ENCODE measurements at places on chromosomes 1 and 21. TPM values are rescaled to one million over a fixed set of nuclear protein-coding genes. Genes with fewer than 3 reads are reported as not detected.

DNA sequence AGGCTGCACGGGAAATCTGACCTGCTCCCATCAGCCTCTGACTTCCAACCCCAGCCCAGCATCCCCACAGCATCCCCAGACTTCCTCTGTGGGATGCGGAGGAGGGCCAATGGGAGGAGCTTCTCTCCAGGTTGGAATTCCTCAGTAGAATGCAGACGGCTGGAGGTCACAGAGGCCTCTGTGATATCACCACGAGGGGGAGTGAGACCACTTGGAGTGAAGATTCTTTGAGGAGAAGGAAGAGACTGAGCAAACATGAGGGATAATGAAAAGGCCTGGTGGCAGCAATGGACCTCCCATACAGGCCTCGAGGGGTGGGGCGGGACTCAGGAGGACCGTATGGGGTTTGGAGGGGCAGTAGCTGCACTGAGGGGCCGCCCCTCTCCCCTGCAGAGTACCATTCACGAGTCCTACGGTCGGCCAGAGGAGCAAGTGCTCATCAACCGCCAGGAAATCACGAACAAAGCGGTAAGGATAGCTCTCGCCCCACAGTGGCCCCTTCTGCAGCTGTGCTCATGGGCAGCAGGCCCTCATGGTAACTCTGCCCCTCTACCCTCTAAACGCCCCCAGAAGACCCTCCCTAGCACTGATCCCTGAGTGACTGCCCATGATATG is at the start of gene CATSPER4:
CATSPER4 (plus strand) TSS at position 230 of the 615 bp plus-strand sequence; CDS start at position 256, 26 bp downstream.
- no peak within 1 kb of the TSS for H3K4me3 ChIP-seq
- H3K27me3 ChIP-seq: no peaks in the 10 kb centered on the region
- no peak within 1 kb of the TSS for H3K27ac ChIP-seq
- DNase-seq: no peak

GRCh38 chr1:93623875-93624274 is 57.8 kb downstream of the BCAR3 start:
- no peaks in the 10 kb centered on the region for H3K36me3 ChIP-seq
- peaks cover 8% of the 10 kb centered on the region for H3K4me1 ChIP-seq
- H3K27me3 ChIP-seq: no peaks in the 10 kb centered on the region
- H3K27ac ChIP-seq: no peak overlapping the region
- H3K4me3 ChIP-seq: no peak overlapping the region
- no peak for DNase-seq

DNA sequence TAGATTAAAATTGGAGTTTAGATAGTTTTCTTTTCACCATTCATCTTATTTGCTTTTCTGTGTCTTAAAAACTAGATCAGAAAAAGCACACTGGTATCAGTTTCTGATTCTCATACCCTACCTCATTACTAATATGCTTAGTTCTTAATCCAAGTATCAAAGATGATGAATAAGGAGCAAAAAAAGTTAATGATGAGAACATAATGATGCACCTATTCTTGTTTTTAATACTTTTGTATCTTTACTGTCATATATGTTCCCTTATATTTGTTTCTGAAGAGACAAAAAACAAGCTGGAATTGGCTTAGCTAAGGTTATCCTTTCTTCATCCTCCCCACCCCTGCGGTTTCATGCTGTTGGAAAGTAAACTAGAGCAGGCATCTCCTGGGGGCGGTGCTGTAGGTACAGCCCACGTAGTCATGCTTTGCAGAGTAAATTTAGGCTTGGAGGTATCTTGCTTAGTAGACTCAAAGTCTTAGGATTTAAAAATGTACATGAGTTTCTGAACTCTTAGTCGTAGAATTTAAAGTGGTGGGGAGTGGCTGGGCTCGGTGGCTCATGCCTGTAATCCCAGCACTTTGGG is 16.4 kb downstream of the CNIH4 start:
- peaks cover 76% of the 10 kb centered on the region for H3K36me3 ChIP-seq
- H3K4me1 ChIP-seq: no peaks in the 10 kb centered on the region
- DNase-seq: no peak
- no peak overlapping the region for H3K27ac ChIP-seq

DNA sequence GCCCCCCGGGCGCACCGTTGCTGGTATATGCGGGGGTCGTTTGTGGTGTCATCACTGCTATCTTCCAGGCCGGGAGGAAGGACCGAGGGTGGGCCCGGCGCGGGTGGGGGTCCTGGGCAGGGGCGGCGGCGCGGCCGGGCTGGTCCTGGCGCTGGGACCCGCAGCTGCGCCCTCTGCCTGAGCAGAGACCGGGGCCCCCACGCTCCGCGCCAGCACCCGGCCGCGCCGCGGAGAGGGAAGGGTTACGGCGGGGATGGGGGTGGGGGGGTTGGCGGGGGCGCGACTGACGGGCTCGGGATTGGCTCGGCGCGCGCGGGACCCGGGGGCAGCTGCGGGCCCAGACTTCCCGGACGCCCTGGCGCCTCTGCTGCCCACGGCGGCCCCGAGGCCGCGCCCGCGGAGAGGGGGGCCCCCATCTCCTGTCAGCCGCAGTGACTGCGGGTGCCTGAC is 13.8 kb upstream of the SAMD11 start:
- no peak overlapping the region for H3K27ac ChIP-seq
- no peaks in the 10 kb centered on the region for H3K27me3 ChIP-seq
- no peak for DNase-seq
- H3K4me3 ChIP-seq: peak overlapping the region; percentile 25
- peaks cover 9% of the 10 kb centered on the region for H3K4me1 ChIP-seq

- H3K4me1 ChIP-seq: no peaks in the 10 kb centered on the region
- H3K27me3 ChIP-seq: no peaks in the 10 kb centered on the region
- no peaks in the 10 kb centered on the region for H3K36me3 ChIP-seq
- no peak overlapping the region for H3K4me3 ChIP-seq
- DNase-seq: no peak
- no peak overlapping the region for H3K27ac ChIP-seq
Measured at GRCh38 chr1:68409426-68409825, 40.3 kb downstream of the RPE65 start.

DNA sequence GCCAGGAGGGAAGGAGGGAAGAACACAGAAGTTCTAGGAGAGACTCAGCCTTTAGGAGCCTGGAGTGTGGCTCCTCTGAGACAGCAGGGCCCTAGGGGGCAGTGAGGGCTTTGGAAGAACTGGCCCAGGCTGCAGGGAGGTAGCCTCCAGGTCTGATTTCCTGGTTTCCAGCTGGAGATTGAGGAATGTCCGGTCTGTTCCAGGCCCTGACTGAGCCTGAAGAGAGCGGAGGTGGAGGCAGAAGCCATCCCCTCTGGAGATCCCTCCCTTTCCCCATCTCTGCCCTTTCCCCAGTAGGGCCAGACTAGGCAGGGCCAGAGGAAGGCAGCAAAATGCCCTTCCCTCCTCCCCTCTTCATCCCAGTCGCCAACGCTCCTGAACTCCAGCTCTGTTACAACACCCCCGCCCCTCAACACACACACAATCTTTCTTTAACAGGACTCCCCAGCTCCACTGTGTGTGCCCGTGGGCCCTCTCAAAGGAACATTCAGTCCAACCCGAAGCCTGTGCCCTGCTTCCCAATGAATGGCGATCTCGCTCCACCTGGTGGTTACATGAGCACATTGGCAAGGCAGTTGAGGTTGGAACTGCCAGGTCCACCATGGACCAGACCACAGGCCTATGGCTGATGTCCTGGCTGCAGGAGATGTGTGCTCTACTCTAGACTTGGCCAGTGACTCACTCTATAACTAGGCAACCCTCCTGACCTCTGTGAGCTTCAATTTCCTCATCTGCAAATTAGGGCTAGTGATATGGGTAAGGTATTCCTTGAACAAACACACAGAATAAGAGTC is 32.0 kb downstream of the MAP7D1 start:
- H3K27me3 ChIP-seq: no peaks in the 10 kb centered on the region
- H3K36me3 ChIP-seq: no peaks in the 10 kb centered on the region
- peaks cover 8% of the 10 kb centered on the region for H3K4me1 ChIP-seq
- DNase-seq: peak; percentile 89
- H3K27ac ChIP-seq: peak overlapping the region; percentile 82
- no peak overlapping the region for H3K4me3 ChIP-seq

DNA sequence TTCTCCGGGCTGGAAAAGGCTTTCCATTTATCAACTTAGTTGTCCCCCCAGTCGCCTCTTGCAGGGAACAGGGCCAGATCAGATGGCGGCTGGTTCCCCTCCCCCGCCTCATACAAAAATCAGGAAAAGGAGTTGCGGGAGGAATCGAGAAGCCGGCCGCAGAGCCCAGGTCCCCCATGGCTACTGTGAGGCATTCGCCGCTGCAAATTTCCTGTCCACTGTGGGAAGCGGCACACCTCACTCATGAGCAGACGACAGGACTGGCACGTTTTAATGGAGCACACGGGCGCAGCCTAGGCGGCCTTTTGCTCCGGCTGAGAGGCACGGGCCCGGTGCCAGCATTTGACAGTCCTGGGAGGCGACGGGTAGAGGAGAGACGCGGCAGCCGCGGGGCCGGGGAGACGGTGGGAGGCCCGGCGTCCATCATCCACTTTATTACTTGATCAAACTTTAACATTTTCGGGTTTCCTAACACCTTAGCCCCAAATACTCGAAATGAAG is 1.1 kb downstream of the GNG4 start:
- no peak overlapping the region for H3K27ac ChIP-seq
- DNase-seq: no peak
- H3K36me3 ChIP-seq: no peaks in the 10 kb centered on the region

GRCh38 chr1:168430321-168430720 is 113.5 kb downstream of the XCL2 start:
- H3K36me3 ChIP-seq: no peaks in the 10 kb centered on the region
- H3K4me1 ChIP-seq: peaks cover 16% of the 10 kb centered on the region
- H3K27me3 ChIP-seq: no peaks in the 10 kb centered on the region
- H3K4me3 ChIP-seq: no peak overlapping the region
- no peak for DNase-seq

- no peaks in the 10 kb centered on the region for H3K4me1 ChIP-seq
- DNase-seq: no peak
- no peaks in the 10 kb centered on the region for H3K27me3 ChIP-seq
- H3K4me3 ChIP-seq: no peak overlapping the region
- H3K36me3 ChIP-seq: no peaks in the 10 kb centered on the region
Measured at GRCh38 chr21:35010447-35010846, 38.7 kb downstream of the RUNX1 start.

DNA sequence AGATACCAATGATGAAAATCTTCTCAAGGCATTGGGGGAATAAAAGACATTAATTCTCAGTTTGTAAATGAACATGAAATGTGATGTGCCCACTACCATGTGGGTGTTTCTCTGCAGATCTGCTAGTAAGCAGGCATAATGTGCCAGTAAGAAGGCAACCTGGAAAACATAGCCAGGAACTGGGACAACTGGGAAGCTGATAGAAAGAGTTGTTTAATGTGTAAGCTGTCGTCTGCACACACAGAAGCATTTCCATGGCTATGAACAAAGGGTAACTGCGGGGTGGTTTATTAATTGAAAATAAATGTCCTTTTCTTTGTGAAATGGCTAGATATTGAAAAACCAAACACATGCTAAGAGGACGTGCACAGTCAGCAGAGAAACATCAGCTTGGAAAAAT is 52.0 kb downstream of the ZC3H11B start:
- H3K27me3 ChIP-seq: no peaks in the 10 kb centered on the region
- no peaks in the 10 kb centered on the region for H3K4me1 ChIP-seq

DNA sequence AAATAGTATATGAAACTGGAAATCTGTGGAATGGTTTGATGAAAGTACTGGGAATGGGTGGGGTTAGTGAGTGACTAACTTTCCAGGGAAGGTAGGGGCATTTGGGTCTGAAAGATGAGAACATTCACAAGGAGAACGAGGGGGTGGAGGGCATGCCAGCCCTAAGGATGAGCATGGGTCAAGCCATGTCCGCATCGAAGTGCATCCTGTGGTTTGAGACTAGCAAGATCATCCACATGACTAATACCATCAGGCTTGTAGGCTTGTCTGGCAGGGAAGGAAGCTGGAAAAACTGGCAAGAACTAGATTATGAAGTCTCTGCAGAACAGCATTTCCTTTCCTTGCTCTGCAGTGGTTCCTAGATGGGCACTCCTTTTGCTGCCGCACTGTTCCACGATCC is 70.4 kb upstream of the UBE2U start:
- peaks cover 13% of the 10 kb centered on the region for H3K4me1 ChIP-seq
- no peaks in the 10 kb centered on the region for H3K36me3 ChIP-seq
- DNase-seq: no peak
- no peak overlapping the region for H3K27ac ChIP-seq
- H3K27me3 ChIP-seq: no peaks in the 10 kb centered on the region

RNF2 gene
- 15.7 TPM for total RNA-seq

LRIG2 gene
- total RNA-seq: 43.0 TPM

BRDT gene
- total RNA-seq: not detected

F11R gene
- 178 TPM for total RNA-seq

DPYD gene
- total RNA-seq: 45.7 TPM

SLC44A5 gene
- total RNA-seq: 1.2 TPM

DCST1 gene
- not detected for total RNA-seq

LAMC2 gene
- total RNA-seq: 13.3 TPM

Data from vagina (tissue), 2 donors.